Glutamatergic neuron (in vitro differentiated cells): ENCODE measurements at places on chromosomes 16 and 17. TPM values are rescaled to one million over a fixed set of nuclear protein-coding genes. Genes with fewer than 3 reads are reported as not detected.

- DNase-seq: no peak
Observed at GRCh38 chr16:76749780-76750375, 441.1 kb upstream of the MON1B start.

- no peak for DNase-seq
Observed at GRCh38 chr16:56610017-56610608, 1.7 kb downstream of the MT2A start.

GRCh38 chr16:56354746-56355145 is 70.6 kb downstream of the AMFR start:
- peak; percentile 15 for DNase-seq

GRCh38 chr17:61581611-61582349 is 9.2 kb downstream of the NACA2 start:
- no peak for DNase-seq

DNA sequence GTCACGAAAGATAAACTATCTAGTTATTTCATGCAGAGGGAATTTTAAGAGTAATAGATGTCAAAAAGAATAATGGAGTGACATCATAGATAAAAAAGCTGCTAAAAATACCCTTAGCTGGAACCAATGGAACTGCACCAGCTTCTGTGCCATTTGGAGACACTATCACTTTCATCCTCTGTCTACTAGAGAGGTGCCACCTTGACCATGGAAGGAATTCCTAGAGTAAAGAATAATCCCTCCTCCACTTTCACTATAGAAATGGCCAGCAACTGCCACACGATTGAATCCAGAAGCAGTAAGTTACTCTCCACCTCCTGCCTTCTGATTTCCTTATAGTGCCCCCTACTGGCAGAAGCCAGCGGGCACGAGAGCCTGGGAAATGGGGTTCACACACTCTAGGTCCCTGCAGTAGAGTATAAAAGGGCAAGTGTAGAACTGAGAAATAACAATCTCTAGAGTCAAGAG is 2.8 kb upstream of the ALDH3A2 start:
- peak; percentile 64 for DNase-seq

GRCh38 chr16:72468582-72468981 is 296.6 kb upstream of the PMFBP1 start:
- no peak for DNase-seq

DNA sequence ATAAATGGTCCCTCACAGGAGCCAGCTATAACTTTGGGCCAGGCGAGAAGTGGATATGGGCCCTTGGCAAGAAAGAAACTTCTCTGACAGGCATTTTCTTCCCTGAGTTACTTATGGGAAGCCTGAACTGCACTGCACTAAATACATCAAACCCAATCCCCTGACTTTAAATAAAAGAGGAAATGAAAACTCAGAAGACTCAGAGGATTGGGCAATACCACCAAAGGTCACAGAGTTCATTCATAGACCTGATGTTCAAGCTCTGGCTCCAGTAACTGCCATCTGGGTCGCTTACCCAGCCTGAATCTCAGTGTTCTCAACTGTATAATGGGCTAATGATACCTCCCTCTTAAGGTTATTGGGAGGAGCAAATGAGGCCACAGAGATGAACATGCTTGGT is 815 bp downstream of the KRT35 start:
- DNase-seq: no peak

DNA sequence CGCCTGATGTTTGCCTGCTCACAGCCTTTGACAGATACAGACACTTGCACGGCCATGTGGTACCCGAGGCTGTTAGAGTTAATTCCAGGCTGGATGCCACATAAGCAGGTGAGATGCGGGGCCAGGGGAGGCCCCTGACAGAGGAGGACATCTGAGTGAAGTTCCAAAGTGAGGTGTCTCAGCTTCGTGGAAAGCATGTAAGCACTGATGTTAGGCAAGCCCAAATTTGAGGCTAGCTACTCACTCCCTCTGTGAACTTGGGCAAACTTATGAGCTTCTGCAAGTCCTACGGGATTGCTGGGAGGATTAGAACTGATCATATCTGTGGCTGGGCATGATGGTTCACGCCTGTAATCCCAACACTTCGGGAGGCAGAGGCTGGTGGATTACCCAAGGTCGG is 39.3 kb upstream of the MARCHF10 start:
- DNase-seq: no peak

- no peak for DNase-seq
Observed at GRCh38 chr17:50052822-50053653, 2.9 kb upstream of the ITGA3 start.

DNA sequence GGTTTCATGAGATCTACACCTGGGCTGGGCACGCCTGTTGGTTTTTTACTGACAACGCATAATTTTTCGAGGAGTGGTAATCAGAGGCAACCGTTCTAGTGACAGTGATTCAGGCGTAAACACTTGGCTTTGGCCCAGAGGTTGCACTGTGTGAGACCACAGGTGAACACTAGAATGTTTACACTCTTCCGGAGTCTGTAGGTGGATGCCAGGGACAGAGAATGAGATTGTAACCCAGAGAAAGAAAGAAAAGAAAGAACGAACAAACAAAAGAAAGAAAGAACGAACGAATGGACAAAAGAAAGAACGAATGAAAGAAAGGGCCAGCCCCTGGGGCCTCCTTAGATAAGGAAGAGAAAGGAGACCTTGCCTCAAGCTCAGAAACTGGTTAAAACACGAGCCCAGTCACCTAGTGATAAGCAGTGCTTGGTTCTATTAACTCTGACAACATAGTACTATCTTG is 113.2 kb downstream of the PRKCB start:
- DNase-seq: no peak

GRCh38 chr16:52540910-52541309 is 6.0 kb downstream of the TOX3 start:
- no peak for DNase-seq

- no peak for DNase-seq
Observed at GRCh38 chr17:64003526-64004121, 5.5 kb downstream of the PRR29 start.

GRCh38 chr16:50259334-50260205 is 6.8 kb upstream of the ADCY7 start:
- peak; percentile 34 for DNase-seq

GRCh38 chr17:80781211-80781610 is 210.4 kb upstream of the CHMP6 start:
- no peak for DNase-seq

DNA sequence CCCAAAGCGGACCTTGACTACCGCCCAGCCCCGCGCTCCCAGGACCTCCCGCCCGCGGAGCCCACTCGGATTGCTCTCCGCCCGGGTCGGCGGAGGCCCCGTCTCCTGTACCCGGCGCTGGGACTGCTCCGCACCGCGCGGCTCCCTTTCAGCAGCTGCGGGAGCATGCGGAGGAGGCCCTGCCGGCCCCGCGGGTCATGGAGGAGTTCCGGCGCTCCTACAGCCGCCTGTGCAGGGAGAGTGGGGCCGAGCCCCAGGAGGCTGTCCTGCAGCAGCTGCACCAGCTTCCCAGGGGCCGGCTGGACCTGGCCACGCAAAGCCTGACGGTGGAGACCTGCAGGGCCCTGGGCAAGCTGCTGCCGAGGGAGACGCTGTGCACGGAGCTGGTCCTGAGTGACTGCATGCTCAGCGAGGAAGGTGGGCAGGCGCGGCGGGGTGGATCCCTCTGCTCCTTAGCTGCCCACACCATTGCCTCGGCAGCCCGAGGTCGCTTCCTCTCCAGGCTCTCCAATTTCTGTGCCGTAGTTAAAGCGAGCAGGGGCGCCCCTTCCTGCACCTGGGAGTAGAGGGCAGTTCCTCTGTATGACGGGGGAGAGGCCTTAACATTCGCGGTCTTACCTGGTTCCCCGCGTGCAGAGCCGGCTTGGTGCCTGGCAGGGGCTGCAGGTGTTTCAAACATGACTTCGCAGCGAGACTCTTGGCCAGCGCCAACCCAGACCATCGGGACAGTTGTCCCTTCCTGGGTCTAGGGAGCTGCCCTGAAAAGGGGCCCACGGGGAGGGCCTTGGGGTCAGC is 539 bp downstream of the LRRC45 start:
- DNase-seq: peak; percentile 72

GRCh38 chr16:74936902-74937560 is 47.9 kb downstream of the WDR59 start:
- DNase-seq: no peak

- no peak for DNase-seq
Observed at GRCh38 chr17:65503557-65503956, 57.9 kb downstream of the AXIN2 start.

- DNase-seq: no peak
Observed at GRCh38 chr17:4972752-4973151, 5.1 kb upstream of the SPAG7 start.

GRCh38 chr17:78176548-78177025 is 8.2 kb downstream of the SYNGR2 start:
- peak; percentile 82 for DNase-seq

- DNase-seq: no peak
Observed at GRCh38 chr17:56319531-56319930, 166.3 kb downstream of the ANKFN1 start.

DNA sequence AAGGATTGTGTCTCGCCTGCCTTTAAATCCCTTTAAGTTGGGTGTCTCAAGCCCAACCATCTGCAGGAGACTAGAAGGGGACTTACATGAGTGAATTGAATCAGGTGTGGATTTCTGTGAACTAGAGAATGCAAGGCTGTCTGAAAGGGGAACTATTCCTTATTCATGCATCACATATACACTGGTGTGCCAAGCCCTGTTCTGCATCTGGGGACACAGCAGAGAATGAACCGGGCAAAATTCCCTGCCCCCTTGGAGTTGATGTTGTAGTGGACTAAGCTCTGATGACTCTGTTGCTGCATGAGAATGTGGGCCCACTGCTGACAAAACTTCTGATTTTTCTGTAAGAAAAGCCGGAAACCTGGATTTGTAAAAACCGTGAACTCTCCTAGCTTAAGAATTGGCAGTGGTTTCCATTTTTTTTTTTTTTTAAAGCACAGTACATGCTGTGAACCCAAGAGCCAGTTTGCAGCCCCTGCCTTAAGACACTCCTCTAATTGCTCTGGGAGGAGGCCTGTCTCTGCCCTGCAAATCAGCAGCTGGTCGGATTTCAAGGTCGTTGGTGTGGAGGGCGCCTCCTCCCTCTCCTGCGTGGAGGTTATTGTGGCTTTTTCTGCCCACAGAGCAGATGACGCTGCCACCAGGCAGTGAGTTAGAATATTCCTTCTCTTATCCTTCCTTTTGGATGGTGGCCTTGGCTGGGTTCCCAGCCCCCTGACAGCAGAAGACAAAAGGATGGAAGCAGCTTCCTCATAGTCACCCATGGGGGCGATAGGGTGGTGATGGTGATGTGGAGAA is 131.0 kb downstream of the PRKCB start:
- DNase-seq: no peak

DNA sequence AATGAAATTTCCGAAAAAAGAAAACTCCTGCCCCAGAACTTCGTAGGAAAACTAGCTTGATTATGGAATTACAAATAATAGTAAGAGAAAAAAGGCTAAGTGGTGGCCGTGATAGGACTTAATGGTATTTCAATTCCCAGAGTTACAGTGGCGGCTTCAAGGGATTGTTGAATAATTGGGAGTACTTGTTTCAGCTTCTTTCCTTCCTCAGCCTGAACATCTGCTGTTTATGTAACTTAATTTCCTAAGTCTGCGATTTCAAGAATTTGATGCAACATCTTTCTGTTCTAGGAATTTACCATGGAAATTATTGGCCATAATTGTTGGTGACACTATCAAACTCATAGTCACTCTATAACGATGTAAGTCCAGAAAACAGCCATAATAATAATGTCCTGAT is 684 bp upstream of the APPBP2 start:
- DNase-seq: no peak

GRCh38 chr16:1154887-1155331 is 2.0 kb downstream of the CACNA1H start:
- DNase-seq: no peak

DNA sequence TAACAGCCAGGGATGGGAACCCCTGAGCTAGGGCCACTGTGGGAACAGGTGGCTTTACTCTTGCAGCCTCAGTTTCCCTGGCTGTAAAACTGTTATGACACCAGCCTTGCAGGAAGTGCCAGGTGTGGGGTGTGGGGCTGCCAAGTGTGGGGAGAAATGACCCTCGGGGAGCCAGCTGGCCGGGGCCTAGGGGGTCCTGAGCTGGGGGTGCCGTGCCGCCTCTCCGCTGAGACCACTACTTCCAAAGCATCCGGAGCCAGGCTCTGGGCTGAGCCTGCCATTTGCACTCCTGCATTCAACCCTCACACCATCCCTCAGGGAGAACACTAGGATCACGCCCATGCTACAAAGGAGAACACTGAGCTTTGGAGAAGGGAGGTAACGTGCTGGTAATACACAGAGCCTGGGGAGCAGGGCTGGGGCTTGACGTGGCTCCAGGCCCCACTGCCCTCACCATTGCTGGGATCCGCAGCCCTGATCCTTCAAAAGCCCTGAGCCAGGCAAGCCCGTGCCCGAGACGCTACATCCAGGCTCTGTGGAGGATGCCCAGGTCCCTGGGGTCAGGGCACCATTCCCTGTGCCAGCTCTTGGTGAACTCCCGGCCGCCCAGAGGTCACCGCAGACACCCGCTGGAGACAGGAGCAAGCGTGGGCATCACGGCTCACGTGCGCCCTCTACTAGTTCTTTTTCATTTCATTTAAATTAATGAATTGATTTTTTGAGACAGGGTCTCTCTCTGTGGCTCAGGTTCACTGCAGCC is 28.8 kb upstream of the GINS2 start:
- peak; percentile 77 for DNase-seq

DNA sequence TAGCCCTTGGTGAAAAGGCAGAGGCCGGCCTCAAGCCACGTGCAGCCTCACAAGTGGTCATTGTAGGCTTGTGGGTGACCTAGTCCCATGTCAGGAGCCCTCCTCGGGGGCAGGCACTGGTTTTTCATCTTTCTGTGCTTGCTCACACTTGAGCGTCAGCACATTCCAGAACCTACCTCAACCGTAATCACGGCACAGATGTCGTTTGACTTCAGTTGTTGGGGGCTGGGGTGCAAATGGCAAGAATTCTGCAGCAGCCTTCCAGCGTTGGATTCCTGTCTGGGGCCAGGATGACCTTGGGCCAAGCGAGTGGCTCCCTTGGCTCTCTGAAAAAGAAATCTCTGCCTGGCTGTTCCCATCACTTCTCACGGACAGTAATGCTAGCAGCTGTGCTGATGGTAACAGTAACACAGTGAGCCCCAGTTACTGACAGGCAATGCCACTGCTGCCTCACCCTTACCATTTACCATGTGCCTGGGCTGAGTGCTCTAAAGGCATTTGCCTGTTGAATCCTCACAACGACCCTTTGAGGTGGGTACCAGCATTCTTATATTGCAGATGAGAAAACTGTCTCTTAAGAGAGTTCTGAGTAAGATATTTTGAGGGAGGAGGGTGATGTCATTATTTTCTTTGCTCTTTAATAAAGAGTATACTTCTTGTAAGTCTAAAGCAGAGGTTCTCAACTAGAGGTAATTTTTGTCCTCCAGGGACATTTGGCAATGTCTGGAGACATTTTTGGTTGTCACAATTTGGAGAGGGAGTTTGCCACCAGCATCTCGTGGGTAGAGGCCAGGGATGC is 46.5 kb downstream of the KSR1 start:
- no peak for DNase-seq

- peak; percentile 38 for DNase-seq
Observed at GRCh38 chr17:76868669-76869495, 678 bp downstream of the MGAT5B start.

The C16orf92 gene
- total RNA-seq: not detected

The SLC35G6 gene
- 0.34 TPM for total RNA-seq

The KCNH6 gene
- total RNA-seq: 4.1 TPM

The CCL4 gene
- not detected for total RNA-seq

The CMTM2 gene
- not detected for total RNA-seq

The ZNF821 gene
- total RNA-seq: 40.9 TPM

The AOC3 gene
- 2.0 TPM for total RNA-seq

The PAGR1 gene
- 110 TPM for total RNA-seq

The HEXIM1 gene
- total RNA-seq: 13.0 TPM

The CDRT15 gene
- total RNA-seq: not detected

The NKD1 gene
- total RNA-seq: 31.3 TPM

The TBC1D3 gene
- total RNA-seq: not detected

The ALOX15 gene
- not detected for total RNA-seq

The LGALS9 gene
- total RNA-seq: 6.5 TPM
